ENCODE measurements at places on chromosomes 16 and 17. TPM values are rescaled to one million over a fixed set of nuclear protein-coding genes. Genes with fewer than 3 reads are reported as not detected.
A peak's percentile ranks its signal among the peaks of the same experiment; 100 is the strongest.

DNA sequence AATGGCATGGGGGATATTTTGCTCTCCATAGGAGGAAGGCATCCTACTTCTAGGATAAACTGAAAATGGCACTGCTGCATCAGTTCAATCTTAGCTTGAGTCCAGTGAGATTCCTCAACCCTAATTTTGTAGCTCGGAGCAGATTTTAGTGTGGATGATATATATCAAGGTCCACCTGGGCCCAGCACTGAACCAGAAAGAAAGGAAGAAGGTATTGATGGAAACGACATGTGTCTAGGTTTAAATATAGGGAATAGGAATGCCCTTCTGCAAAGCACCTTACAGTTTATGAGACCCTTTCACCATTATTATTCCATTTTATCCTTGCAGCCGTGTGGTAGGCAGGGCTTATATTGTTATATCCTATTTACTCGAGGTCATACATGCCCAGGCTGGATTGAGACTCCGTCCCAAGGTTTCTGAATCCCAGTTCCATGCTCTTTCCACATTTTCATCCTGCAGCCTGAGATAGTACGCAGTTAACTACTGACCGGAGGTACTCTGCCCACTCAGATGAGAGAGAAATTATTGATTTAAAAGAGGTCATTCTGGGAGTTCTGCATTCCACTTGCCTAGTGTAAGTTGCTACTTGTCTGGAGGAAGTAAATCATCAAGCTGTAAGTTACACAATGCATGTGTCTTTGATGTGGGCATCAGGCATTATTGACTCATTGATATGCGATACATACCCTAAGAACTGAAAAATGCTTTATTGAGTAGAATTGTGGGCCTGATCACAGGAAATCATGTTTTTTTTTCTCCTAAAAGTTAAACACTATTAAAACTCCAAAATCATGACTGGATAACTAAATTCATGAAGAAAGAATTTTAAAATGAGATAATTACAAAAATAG is 10.1 kb downstream of the KRT39 start:
- no peak overlapping the region for H3K4me3 ChIP-seq
- no peaks in the 10 kb centered on the region for H3K4me1 ChIP-seq
- DNase-seq = no peak
- no peaks in the 10 kb centered on the region for H3K27me3 ChIP-seq

- no peaks in the 10 kb centered on the region for H3K36me3 ChIP-seq
- H3K27ac ChIP-seq = no peak overlapping the region
- H3K4me3 ChIP-seq = no peak overlapping the region
- no peak for DNase-seq
Observed at GRCh38 chr16:65392806-65393565, 271.1 kb upstream of the CDH11 start.

DNA sequence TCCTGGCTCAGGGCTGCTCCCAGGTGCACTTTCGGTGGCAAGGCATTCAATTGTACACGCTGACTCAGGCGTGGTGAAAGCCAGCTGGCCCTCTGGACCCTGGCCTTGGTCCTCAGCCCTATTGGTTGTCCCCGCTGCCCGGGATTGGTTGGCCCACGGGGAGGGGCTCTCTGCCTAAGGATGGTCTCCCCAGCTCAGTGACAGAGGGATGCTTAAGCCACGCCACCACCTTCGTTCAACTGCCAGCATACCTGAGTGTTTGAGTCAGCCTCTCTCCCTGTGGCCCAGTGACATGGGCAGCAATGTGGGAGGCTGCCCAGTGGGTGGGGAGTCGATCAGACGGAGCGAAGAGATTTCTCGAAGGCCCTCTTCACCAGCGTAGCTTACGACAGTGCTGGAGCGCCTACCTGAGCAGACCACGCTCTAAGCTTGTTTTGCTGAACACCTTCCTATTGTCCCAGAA is 30.3 kb downstream of the IRF8 start:
- no peak for DNase-seq
- H3K36me3 ChIP-seq = no peaks in the 10 kb centered on the region
- no peak overlapping the region for H3K27ac ChIP-seq

SMTNL2 gene
- 21.1 TPM for total RNA-seq

DNA sequence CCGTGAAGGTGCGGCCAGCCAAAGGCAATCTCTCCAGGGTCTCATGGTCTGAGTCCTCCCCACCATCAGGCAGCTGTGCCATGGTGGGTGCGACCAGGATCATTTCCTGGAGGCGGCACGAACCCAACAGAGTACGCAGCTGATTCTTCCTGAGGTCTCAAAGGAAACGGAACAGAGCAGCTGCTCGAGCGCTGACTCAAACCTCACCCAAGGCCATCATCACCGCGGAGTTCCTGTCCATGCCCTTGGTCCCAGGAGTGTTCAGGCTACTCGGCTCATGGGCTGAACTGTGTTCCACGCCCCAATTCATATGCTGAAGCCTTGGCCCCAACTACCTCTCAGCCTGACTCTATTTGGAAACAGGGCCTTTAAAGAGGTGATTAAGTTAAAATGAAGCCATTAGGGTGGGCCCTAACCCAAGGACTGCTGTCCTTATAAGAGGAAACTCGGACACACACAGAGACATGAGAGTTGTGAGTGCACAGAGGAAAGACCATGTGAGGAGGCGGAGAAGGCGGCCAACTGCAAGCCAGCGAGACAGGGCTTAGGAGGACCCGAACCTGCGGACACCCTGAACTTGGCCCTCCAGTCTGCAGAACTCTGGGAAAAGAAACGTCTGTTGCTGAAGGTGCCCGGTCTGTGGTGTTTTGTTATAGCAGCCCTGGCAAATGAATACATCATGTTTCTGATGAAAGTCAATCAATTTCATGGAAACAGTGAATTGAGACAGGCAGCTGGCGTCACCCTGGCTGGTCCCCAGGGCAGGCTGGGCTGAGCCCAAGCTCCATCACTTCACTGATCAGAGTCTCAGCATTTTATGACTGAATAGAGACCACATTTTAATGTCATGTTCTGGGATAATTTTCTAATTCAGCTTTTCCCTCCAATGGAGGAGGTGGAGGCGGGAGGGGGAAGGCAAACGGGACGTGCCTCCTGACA is 13.7 kb downstream of the MXRA7 start:
- no peak overlapping the region for H3K4me3 ChIP-seq
- no peaks in the 10 kb centered on the region for H3K36me3 ChIP-seq
- H3K4me1 ChIP-seq = peaks cover 100% of the 10 kb centered on the region
- H3K27ac ChIP-seq = peak overlapping the region; percentile 98
- peak; percentile 88 for DNase-seq
- no peaks in the 10 kb centered on the region for H3K27me3 ChIP-seq

CDRT15L2 gene
- not detected for total RNA-seq

CHST6 gene
- 2.8 TPM for total RNA-seq

KRT33A gene
- not detected for total RNA-seq

DNA sequence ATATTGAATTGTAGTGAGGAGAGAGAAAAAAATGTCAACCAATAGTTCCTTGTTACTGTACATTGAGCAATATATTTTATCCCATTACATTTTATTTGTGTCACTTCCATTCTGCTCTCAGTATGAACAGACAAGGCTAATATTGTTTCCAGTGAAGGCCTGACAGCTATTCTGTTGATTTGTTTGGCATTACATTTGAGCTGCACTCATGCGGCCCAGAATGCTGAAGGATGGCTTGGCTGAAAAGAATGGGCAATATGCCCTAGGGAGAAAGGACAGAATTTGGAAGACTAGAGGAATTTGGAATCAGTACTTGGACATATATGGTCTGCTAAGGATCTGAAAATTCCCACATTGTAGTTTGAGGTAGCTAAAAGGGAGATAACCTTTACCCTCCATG is 1294.4 kb downstream of the CDH8 start:
- no peak for DNase-seq
- H3K27me3 ChIP-seq = no peaks in the 10 kb centered on the region
- H3K4me3 ChIP-seq = no peak overlapping the region
- H3K27ac ChIP-seq = no peak overlapping the region
- no peaks in the 10 kb centered on the region for H3K4me1 ChIP-seq

CLDN6 gene
- total RNA-seq = not detected

- H3K4me3 ChIP-seq = no peak overlapping the region
- no peaks in the 10 kb centered on the region for H3K27me3 ChIP-seq
Observed at GRCh38 chr16:57036945-57037344, 47.6 kb downstream of the NLRC5 start.

DNA sequence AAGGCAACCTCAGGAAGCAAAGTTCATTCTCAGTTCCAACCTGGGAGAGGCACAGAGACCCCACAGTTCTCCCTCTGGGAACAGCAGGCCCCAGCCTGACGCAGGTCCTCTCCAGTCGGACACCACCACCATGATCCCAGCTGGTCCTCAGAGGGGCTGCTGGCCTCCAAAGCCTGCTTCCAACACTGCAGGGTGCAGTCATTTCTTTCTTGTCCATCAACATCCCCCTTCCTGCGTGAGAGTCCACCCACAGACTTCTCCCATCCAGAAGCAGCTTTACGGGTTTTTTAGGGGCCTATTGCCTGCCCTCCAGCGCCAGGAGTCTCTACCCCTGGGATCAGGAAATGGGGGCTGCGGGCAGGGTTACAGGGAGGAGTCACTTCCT is 29.3 kb upstream of the TNRC6C start:
- H3K36me3 ChIP-seq = no peaks in the 10 kb centered on the region
- H3K27ac ChIP-seq = no peak overlapping the region
- H3K27me3 ChIP-seq = no peaks in the 10 kb centered on the region
- no peak overlapping the region for H3K4me3 ChIP-seq
- no peaks in the 10 kb centered on the region for H3K4me1 ChIP-seq
- DNase-seq = no peak

DNA sequence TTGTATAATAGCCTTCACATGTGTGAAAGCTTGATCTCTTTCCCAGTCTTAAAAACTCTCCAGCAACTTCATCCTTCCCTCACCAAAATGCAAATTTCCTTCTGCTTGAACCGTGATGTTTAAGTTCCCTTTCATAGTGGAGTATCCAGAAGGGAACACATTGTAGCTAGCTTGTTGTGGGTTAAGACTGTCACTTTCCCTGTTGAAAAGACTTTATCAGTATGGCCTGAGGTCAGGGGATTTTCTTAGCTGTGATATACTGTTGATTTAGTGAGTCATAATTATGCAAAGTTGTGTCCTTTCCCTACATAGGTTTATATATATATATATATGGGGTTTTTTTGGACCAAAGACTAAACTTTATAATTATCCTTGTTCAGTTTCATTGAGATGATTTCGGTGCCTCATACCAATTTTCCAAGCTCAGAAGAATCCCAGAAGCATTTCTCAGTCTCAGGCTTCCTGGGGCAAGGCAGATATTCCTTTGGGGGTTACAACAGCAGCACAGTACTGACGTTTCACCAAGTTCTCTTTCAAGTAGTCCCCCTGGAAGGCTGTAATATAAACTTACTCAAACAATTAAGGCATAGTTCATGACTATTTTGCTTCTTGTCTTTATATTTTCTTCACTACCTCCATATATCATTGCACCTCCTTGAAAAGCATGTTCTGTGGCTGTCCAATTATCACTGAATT is 35.7 kb downstream of the ESRP2 start:
- no peak for DNase-seq
- no peak overlapping the region for H3K27ac ChIP-seq
- H3K27me3 ChIP-seq = no peaks in the 10 kb centered on the region
- H3K4me1 ChIP-seq = no peaks in the 10 kb centered on the region

DNA sequence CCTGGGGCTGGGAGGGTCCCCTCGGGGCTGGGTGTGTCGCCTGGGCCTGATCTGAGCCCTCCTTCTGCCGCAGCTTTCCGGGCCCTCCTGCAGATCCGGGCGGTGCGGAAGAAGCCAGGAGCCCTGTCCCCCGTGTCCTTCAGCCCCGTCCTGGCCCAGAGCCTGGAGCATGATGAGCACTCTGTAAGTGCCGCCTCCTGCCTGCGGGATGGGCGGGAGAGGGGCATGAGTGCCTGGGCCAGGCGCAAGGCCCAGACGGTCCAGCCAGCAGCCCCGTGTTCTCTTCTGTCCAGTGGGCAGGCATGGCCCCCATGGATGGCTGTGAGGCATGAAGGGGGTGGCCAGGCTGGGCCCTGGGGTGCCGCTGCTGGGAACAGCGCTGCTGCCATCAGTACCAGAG is 16.0 kb upstream of the NUDT16L1 start:
- H3K27me3 ChIP-seq = no peaks in the 10 kb centered on the region
- peak overlapping the region; percentile 80 for H3K27ac ChIP-seq
- no peak for DNase-seq
- peaks cover 35% of the 10 kb centered on the region for H3K4me1 ChIP-seq
- peaks cover 28% of the 10 kb centered on the region for H3K36me3 ChIP-seq

DNA sequence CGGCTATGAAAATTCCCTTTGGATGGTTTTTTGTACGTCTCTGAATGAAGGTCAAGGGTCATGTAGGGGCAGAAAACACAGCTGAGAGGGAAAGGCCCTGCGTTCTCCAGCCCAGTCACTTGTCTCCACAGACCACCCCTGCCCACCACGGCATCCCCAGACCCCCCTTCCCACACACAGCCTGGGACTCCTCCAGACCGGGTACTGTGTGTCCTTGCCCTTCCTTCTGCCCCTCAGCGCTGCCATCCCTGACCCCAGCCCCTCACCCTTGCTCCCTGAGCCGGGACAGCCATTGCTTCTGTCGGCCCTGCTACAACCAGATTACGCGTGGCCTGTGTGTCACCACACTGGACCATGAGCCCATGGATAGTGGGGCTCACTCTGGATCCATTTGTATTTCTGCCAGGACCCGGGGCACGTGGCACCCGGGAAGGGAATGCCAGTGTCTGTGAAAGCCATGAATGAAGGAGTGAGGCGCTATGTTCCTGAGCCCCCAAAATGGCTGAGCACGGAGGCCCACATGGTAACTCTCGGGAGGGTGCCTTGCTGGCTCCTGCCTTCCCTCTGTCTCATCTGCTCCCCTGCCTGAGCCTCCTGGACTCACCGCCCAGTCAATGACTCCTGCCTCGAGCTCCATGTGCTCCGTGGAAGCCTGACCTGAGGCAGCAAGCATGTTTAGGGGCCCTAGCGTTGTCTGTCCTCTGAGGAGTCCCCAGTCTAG is 139.1 kb upstream of the FOXF1 start:
- no peak overlapping the region for H3K4me3 ChIP-seq
- H3K27me3 ChIP-seq = no peaks in the 10 kb centered on the region
- H3K36me3 ChIP-seq = no peaks in the 10 kb centered on the region
- no peaks in the 10 kb centered on the region for H3K4me1 ChIP-seq

DNA sequence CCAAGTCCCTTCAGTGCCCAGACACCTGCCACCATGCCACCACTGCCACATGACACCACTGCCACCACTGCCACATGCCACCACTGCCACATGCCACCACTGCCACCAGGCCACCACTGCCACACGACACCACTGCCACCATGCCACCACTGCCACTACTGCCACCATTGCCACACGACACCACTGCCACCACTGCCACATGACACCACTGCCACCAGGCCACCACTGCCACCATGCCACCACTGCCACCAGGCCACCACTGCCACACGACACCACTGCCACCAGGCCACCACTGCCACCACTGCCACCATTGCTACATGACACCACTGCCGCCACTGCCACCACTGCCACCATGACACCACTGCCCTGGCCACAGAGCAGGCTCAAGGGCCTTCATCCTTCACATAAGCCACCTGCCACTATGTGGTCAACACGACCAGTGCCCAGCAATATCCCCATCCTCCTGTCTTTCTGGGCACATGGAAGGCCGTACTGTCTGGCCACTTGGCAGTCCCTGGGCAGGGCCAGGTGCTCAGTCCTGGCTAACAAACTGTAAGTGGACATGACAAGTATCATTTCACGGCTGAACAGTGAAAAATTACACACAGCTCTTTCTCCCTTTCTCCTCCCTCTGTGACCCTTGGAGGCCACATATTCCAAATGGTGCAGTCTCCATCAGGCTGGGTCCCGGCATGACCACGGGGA is 33.1 kb downstream of the ABR start:
- H3K27ac ChIP-seq = no peak overlapping the region
- no peaks in the 10 kb centered on the region for H3K27me3 ChIP-seq
- no peaks in the 10 kb centered on the region for H3K36me3 ChIP-seq
- H3K4me1 ChIP-seq = no peaks in the 10 kb centered on the region
